ENCODE measurements at places on chromosomes 1 and 21.

- DNase-seq = peak; percentile 82
Observed at GRCh38 chr21:31873696-31874599, 1.1 kb downstream of the HUNK start.

GRCh38 chr21:43348801-43349261 is 78.1 kb downstream of the SIK1 start:
- no peak for DNase-seq

DNA sequence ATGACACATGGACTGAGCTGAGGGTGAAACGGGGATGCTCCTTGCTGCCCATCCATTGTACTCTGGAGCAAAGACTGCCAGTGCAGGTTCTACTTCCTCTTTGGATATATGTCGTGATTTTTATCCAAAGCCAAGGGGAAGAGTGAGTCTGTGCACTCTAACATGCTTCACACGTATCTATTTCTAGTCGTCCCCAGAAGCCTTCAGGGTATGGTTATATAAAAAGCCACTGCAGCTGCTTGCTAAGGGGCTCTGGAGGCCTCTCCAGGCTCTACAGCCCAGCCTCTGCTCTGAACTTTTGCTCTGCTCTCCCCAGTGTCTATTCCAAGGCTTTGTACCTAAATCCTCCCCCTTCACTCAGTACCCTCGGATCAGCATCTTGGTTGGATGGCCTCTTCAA is 20.1 kb downstream of the PAFAH2 start:
- DNase-seq = no peak

DNA sequence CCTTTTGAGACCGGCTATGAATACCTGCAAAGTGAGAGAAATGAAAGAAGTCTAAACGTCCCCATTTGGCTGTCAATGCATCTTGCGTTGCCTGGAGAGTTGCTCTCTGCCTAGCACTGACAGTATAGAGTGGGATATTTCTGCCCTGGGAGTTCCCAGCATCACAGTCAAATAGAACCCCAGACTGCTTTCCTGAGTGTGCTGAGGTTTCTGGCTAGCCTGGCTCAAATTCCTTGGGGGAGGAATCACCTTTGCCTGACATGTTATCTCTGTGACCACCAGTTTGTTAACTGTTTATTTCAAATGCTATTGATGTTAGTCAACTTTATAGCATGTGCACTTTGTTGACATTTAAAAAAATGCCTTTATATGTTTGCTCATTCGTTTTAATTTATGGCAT is 212.0 kb upstream of the FAM78B start:
- no peak for DNase-seq

DNA sequence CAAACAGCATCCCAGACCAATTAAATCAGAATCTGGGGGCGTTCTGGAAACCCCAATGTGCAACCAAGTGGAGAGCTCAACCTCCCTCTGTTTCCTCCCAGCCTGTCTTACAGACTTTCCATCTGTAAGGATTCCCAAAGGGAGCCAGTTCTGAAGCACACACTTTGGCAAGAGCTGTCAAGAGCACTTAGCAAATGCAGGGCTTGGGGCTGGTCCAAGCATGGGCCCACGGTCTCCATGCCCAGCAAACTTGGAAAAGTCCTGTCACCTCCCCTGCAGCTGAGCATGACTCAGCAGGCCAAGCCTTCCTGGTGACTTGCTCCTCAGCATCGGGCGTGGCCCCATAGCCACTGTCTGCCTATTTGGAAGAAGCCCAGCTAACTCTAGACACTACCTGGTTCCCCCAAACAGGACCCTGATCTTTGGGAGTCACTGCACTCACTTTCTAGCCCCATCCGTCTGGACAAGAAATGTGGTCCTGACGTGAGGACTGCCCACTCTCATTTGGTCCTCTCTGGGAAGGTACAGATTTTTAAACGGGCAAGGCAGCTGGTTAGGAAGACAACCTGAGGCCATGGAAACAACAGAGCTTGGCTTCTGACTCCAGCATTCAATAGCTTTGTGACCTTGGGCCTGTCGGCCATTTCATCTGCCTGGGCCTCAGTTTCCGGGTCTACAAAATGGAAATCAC is 16.9 kb downstream of the SLC2A1 start:
- peak; percentile 92 for DNase-seq

Data from SJSA1 (cell line).